ENCODE measurements at places on chromosomes 2 and 18.
A peak's percentile ranks its signal among the peaks of the same experiment; 100 is the strongest.

- no peak for DNase-seq
Measured at GRCh38 chr2:168178520-168179324, 68.7 kb downstream of the STK39 start.

- peak; percentile 39 for DNase-seq
Measured at GRCh38 chr18:22466608-22467395, 49.1 kb upstream of the CTAGE1 start.

DNA sequence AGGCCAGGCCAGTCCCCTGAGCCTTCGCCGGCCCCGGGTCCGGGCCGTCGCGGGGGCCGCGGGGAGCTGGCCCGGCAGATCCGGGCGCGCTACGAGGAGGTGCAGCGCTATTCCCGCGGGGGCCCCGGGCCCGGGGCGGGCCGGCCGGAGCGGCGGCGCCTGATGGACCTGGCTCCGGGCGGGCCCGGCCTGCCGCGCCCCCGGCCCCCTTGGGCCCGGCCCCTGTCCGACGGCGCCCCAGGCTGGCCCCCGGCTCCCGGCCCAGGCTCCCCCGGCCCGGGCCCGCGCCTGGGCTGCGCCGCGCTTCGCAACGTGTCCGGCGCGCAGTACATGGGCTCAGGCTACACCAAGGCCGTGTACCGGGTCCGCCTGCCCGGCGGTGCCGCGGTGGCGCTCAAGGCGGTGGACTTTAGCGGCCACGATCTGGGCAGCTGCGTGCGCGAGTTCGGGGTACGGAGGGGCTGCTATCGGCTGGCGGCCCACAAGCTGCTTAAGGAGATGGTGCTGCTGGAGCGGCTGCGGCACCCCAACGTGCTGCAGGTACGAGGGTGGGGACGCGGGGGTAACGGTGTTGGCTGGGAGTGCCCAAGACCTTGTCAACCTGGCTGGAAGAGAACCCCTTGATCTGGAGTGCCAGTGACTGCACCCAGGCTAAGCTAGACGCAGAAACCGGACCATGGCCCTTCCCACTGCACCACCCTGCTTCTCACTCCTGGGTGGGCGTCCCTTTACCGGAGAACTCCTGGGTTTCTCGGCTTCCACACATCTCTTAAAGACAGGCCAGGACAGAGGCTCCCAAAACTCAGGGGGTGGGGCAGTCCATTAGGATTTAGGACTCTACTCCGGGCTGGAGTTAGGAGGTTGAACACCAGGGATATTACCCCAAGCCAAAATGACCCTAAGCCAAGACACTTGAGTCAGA lies 739 bp downstream of the PKDCC start:
- no peak for DNase-seq

DNA sequence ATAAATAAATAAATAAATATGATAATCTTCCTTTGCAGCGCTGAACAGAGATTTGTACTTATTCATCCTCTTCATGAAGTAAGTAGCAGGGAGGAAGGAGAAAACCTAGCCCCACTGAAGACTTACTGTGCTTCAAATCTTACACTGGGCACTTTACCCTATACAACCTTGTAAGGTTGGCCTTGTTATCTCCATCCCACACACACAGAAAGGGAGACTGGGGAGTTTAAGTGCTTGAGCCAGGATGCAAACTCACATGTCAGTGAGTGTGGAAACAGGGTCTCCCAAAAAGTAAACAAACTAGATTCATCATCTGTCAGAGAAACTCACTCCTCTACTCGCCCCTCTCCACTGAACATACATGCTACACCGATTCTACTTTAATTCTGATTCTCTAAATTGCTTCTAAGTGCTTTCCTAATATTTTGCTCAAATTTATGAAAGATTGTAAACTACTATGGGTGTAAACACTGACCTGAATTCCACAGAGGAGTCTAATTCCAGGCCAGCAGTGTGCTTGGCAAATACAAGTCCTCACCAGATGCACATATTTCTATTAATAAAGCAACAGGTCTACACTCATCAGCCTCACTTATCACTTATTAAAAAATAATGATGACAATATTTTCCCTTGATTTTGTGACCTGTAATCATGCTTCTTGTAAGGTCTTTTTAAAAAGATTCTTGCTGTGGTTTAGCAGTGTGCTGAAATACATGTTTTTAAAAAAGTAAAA lies 155.5 kb downstream of the TCF4 start:
- no peak for DNase-seq

DNA sequence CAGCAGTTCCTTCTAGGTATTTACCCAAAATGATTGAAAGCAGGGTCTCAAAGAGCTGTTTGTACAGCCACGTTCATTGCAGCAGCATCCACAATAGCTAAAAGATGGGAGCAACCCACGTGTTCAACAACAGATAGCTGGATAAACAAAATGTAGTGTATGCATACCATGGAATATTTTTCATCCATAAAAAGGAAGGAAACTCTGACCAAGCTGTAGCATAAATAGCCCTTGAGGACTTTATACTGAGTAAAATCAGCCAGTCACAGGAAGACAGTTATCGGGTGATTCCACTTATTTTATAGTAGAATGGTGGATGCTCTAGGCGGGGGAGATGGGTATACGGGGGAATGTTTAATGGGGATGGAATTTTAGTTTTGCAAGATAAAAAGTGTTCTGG lies 7.5 kb downstream of the TRAPPC12 start:
- DNase-seq = no peak

DNA sequence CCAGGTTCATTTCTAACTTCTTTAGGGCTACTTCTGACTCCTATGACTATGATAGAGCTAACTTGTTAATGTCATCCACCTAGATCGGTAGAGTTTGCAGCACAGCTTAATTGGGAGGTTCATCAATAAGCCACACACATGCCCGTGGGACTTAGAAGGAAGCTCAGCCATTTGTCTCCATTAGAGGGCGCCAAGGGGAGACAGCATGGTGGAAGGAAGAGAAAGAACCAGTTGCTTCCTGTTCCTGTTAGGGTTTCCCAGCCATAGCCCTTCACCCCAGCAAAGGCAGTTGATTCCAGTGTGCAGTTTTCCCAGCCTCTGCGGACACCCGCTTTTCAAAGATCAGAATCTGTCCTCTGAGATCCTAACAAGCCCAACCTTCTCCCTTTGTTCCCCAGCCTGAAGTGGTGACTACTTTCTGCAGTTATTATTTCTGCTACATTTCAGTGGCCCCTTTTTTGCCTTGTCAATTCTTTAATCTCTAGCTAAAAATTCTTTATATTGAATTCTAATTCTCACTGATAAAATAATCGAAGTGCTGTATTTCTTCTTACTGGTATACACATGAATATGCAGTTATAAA lies 30.3 kb downstream of the MAIP1 start:
- peak; percentile 68 for DNase-seq

GRCh38 chr2:123380370-123380935 lies 644.6 kb upstream of the CNTNAP5 start:
- no peak for DNase-seq

GRCh38 chr2:104361414-104361813 lies 492.5 kb upstream of the POU3F3 start:
- no peak for DNase-seq

- no peak for DNase-seq
Measured at GRCh38 chr18:8537400-8537799, 71.8 kb upstream of the RAB12 start.

GRCh38 chr2:238922435-238922834 lies 74.5 kb downstream of the TWIST2 start:
- DNase-seq = no peak

DNA sequence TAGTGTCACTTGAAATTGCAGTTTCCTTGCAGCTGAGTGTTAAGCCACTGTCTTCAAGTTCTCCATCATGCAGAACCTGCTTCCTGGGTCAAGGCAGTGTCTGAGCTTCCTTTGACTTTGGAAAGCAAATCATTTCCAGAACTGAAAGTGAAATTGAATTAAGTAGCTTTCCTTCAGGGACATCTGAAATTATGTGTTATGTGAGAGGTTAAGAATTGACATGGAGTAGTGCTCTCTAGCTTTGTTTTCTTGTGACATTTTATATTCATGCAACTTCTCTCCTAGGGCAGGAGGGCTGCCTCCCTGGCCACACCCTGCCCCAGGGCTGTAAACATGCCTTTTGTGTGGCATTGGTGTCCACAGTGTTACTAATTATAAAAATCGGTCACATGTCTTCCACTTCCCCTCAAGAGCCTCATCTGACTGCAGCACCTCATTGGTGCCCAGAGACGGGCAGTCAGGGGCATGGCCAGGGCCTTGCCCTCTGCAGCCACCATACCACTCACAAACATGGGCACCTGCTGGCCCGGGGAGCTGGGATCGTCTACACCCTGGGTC lies 14.4 kb downstream of the RAB12 start:
- no peak for DNase-seq

- no peak for DNase-seq
Measured at GRCh38 chr2:218256612-218257350, 4.0 kb upstream of the GPBAR1 start.

DNA sequence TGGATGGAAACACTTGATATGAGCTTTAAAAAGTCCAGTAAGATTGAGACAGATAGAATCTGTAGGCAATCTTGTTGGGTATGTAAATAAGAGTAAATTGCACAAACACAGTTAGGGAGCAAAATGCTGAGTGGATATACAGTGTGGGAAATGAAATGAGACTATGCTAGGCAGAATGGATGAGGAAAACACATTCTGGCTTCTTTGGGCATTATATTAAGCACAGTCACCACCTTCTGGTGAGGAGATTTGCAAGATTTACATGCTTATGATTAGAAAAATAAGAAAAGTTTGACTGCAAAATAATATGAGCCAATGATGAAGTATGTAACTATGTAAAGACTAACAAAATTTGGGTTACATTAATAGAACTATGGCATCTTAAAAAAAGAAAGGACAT lies 2165.0 kb upstream of the CELF4 start:
- no peak for DNase-seq

- DNase-seq = no peak
Measured at GRCh38 chr2:234865586-234865985, 86.2 kb upstream of the SH3BP4 start.

DNA sequence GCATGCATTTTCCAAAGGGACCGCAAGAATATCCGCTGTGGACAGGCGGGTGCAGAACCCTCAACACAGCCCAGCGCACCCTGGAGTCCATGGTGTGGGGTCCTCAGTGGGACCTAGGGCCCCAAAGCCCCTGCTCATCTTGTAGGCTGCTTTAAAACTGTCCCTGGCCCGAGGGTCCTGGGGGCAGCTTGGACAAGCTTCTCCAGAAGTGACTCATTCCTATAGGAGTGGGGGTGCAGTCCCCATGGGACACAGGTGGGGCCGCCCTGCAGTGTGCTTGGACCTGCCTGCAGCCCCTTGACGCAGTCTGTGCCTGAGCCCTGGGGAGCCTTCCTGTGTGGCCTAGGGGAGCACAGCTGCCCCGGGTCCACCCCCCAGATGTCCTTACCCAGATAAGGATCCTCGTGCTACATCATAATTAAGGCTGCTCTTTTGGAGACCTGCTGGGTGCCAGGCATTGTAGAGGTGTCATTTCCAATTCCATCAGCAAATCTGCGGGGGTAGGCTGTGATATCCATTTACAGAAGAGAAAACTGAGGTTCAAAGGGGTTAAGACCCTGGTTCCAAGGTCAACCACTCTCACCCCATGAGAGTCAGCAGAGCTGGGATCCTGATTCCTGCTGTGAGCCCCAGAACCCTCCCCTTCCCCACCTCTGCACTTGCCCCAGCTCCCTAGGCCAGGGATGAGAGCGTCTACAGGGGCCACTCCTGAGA lies 1.7 kb upstream of the HS6ST1 start:
- DNase-seq = no peak

DNA sequence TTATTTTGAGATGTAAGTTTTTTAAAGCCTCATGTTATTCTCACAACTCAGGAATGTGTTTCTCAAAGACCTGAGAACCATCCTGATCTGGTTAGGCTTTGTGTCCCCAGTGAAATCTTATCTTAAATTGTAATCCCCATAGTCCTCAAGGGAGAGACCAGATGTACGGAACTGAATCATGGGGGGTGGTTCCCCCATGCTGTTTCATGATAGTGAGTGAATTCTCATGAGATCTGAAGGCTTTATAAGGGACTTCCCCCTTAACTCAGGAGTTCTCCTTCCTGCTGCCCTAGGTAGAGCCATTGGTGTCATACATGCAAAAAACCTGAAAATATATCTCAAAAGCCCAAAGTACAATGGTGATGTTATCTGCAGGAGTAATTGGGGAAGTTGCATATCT lies 836.7 kb downstream of the CBLN2 start:
- no peak for DNase-seq
